ENCODE measurements at places on chromosomes 1 and 21.

DNA sequence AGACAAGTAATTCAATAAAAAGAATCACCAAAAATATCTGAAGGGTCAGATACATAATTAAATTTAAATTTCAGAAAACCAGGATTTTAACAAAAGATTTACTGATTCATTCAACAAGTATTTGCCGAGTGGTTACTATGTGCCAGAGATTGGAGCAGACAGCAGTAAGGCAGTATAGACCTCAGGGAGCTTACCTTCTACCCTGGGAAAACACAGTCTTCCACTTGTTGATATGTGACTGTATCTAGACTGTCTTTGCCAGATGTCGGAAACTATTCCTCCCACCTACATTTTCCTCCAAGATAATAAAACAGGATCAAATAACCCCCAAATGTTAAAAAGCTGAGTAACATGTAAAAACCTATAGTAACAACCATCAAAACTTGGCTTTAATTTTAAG lies 6.2 kb downstream of the HNRNPR start:
- no peak for DNase-seq

- DNase-seq: no peak
Measured at GRCh38 chr1:163561580-163562295, 240.0 kb downstream of the NUF2 start.

- DNase-seq: no peak
Measured at GRCh38 chr1:154474802-154475201, 27.2 kb upstream of the TDRD10 start.

- no peak for DNase-seq
Measured at GRCh38 chr1:15296585-15297321, 49.7 kb downstream of the FHAD1 start.

GRCh38 chr1:75276385-75276784 lies 142.2 kb downstream of the LHX8 start:
- DNase-seq: no peak

DNA sequence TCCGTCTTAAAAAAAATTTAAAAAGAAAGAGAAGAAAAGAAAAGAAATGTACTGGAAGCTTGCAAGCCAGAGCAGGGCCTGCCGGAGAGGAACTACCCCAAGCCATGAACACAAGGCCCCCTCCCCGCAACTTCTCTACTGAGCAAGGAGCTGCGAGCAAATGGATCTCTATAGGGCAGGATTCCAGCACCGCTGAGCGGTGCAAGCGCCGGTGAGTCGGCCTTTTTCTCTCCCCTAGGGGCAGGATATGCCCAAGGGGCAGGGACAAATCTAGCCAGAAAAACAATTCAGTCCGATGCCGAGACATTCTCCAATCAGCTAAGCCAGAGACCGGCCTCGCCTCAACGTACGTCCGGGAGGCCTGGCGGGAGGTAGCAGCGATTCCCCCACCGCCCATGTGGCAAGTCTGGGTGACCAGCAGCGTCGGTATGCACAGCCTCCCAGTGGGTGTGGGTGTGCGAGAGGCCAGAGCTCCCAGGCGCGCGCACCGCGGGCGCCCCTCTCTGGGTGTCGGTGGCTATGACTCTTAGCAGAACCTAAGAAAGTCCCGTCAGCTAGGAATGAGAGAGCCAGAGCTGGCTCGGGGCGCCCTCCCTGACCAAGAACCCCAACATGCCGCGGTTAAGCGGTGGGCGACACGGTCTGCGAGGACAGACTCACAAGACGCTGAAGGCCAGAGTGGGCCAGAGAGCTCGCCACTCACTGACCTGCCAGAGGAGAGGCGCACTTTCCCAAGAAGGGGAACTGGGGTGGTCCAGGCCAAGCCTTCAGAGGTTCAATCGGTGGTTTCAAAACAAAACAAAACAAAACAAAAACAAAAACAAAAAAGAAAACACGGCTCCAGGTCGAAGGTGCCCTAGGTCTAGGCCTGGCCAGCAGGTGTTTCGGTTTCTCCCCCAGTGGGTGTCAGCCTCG lies 1.9 kb downstream of the CSMD2 start:
- peak; percentile 31 for DNase-seq
